ENCODE measurements at places on chromosomes 6 and 20.
A peak's percentile ranks its signal among the peaks of the same experiment; 100 is the strongest.

- no peak for DNase-seq
These were observed 122.3 kb downstream of the CEBPB start for GRCh38 chr20:50312682-50313521.

- no peak for DNase-seq
These were observed 45.4 kb upstream of the SPTLC3 start for GRCh38 chr20:12963416-12963815.

DNA sequence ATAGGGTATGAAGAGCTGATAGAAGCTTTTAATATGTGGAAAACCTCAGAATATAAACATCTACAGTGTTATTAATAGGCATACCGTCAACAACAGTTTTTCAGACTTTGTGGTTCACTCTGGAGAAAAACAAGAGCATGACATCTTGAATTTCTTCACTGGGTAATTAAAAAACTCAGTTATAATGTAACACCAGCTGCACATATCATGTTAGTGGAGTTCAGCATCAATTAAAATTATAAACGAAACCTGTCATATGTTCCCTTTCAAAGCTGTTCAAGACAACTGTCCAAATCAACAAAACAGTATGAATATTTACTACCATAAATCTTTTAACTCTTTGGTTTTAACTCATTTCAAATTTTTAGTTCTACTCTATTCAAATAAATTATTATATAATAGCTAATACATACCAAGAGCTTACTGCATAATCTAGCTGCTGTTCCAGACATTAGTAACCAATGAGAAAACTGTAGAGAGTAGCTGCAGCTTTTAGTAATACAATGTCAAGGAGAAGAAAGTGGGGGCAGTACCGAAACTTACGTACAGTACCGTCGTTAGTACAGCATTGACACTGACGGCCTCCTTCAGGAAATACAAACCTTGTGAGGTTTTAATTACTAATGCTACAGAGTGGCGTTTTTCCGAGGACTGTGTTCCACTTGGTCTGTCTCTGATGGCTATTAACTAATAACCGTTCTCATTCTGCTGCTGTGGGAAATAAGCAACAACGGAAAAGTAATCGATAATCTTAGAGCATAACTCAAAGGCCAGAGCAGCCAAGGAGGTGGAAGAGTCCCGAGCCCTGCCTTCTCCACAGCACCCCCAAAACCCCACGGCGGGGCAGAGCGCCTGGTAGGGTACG is 532 bp upstream of the PM20D2 start:
- peak; percentile 80 for DNase-seq

GRCh38 chr20:9916761-9917160 is 77.9 kb upstream of the PAK5 start:
- DNase-seq: no peak

- DNase-seq: no peak
These were observed 24.6 kb upstream of the TNFRSF21 start for GRCh38 chr6:47334334-47334733.

Measured in activated CD4-positive, alpha-beta T cell treated with anti-CD3 and anti-CD28 coated beads, Interleukin-10, Interleukin-2, amounts not matched to agents 100 ng/mL and 50 ng/mL, durations not matched to agents 16 hours and 8 hours (primary cell).